ENCODE measurements at places on chromosomes 3 and 15. TPM values are rescaled to one million over a fixed set of nuclear protein-coding genes. Genes with fewer than 3 reads are reported as not detected.

The AADACL2 gene
- not detected for total RNA-seq

- no peak for DNase-seq
Measured at GRCh38 chr3:141939759-141940158, 63.3 kb downstream of the ATP1B3 start.

The CTXN2 gene
- not detected for total RNA-seq

- no peak for DNase-seq
Measured at GRCh38 chr3:43207628-43208085, 78.7 kb upstream of the SNRK start.

The STAC gene
- total RNA-seq: not detected

The FEZF2 gene
- not detected for total RNA-seq
